ENCODE measurements at places on chromosomes 1 and 21.
A peak's percentile ranks its signal among the peaks of the same experiment; 100 is the strongest.

- no peak overlapping the region for H3K27ac ChIP-seq
- no peak for DNase-seq
- no peak overlapping the region for H3K4me3 ChIP-seq
- peaks cover 6% of the 10 kb centered on the region for H3K4me1 ChIP-seq
These were observed 449.0 kb upstream of the RGS18 start for GRCh38 chr1:191709215-191709614.

GRCh38 chr1:183281553-183282091 lies 95.6 kb downstream of the LAMC2 start:
- no peak overlapping the region for H3K27ac ChIP-seq
- H3K4me1 ChIP-seq = peaks cover 23% of the 10 kb centered on the region
- H3K36me3 ChIP-seq = no peaks in the 10 kb centered on the region
- peak; percentile 98 for DNase-seq

- H3K27me3 ChIP-seq = no peaks in the 10 kb centered on the region
- DNase-seq = no peak
- H3K27ac ChIP-seq = no peak overlapping the region
- H3K4me1 ChIP-seq = no peaks in the 10 kb centered on the region
- no peak overlapping the region for H3K4me3 ChIP-seq
- H3K36me3 ChIP-seq = no peaks in the 10 kb centered on the region
These were observed 8.8 kb downstream of the ASAP3 start for GRCh38 chr1:23475134-23475628.

- peak; percentile 64 for DNase-seq
- no peak overlapping the region for H3K4me3 ChIP-seq
- H3K27ac ChIP-seq = no peak overlapping the region
- H3K4me1 ChIP-seq = no peaks in the 10 kb centered on the region
- no peaks in the 10 kb centered on the region for H3K27me3 ChIP-seq
- no peaks in the 10 kb centered on the region for H3K36me3 ChIP-seq
These were observed 114.2 kb downstream of the SIK1 start for GRCh38 chr21:43312751-43313169.

GRCh38 chr1:61162520-61163258 lies 80.3 kb downstream of the NFIA start:
- H3K27ac ChIP-seq = no peak overlapping the region
- no peak overlapping the region for H3K4me3 ChIP-seq
- peaks cover 7% of the 10 kb centered on the region for H3K4me1 ChIP-seq
- no peaks in the 10 kb centered on the region for H3K36me3 ChIP-seq
- peaks cover 29% of the 10 kb centered on the region for H3K27me3 ChIP-seq

- H3K36me3 ChIP-seq = peaks cover 89% of the 10 kb centered on the region
- DNase-seq = peak; percentile 81
- H3K27ac ChIP-seq = no peak overlapping the region
- H3K4me1 ChIP-seq = no peaks in the 10 kb centered on the region
These were observed 8.0 kb downstream of the ELOA start for GRCh38 chr1:23751050-23751814.

DNA sequence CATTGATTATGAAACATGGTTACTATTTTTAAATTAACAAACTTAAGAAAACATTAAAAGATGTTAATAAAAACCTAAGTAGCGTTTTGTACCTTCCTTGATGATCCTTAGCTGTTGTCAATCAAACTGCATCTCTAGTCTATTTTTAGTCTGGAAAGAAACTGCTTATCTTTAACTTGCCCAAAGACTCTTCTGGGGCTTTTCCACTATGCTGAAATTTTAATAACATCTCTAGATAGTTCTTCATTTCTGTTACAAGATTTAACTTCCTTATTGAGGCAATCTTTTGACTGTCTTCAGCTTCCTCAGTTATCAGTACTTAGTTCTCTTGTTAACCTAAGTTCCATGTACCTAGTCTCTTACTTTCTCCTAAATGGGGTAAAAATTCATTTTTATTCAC lies 135.9 kb upstream of the HMCN1 start:
- no peak for DNase-seq
- no peaks in the 10 kb centered on the region for H3K27me3 ChIP-seq
- H3K4me1 ChIP-seq = no peaks in the 10 kb centered on the region
- no peak overlapping the region for H3K4me3 ChIP-seq
- no peaks in the 10 kb centered on the region for H3K36me3 ChIP-seq

- H3K36me3 ChIP-seq = no peaks in the 10 kb centered on the region
- H3K27me3 ChIP-seq = no peaks in the 10 kb centered on the region
- no peak overlapping the region for H3K27ac ChIP-seq
- no peak for DNase-seq
- no peak overlapping the region for H3K4me3 ChIP-seq
These were observed 73.7 kb downstream of the LRRC8D start for GRCh38 chr1:89894210-89895201.

DNA sequence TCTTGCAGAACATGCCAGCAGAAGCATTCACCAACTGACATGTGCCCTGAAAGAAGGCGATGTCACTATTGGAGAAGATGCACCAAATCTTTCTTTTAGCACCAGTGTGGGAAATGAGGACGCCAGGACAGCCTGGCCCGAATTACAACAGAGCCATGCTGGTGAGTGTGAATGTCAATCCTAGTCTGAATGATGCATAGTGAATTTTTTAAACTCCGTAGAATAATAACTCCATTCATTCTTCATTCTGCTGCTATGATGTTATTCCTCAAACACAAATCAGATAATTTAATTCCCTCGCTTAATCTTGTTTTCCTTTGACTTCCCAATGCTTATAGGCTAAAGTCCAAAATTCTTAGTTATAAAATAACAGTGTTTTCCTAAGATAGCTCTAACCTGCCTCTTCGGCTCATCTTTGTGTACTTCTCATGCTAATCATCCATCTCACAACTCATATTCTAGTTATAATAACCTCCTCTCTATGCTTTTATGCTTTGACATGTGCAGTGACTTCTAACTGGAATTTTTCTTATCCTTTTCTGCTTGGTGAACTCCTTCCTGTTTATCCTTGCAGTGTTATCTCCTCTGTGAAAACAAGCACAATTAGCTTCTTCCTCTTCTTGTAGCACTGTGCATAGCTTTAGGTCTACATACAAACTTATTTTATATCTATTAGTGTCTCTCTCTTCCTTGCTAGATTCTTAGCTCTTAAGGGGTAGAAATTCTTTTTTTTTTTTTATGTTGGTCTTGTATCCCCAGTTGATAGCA lies 14.4 kb downstream of the SDCCAG8 start:
- peaks cover 6% of the 10 kb centered on the region for H3K4me1 ChIP-seq
- no peaks in the 10 kb centered on the region for H3K27me3 ChIP-seq
- DNase-seq = no peak
- no peak overlapping the region for H3K4me3 ChIP-seq

- H3K27ac ChIP-seq = no peak overlapping the region
- no peak for DNase-seq
- peak overlapping the region; percentile 23 for H3K4me3 ChIP-seq
- peaks cover 3% of the 10 kb centered on the region for H3K4me1 ChIP-seq
- H3K27me3 ChIP-seq = no peaks in the 10 kb centered on the region
These were observed 169.1 kb downstream of the DYRK1A start for GRCh38 chr21:37535672-37536071.

DNA sequence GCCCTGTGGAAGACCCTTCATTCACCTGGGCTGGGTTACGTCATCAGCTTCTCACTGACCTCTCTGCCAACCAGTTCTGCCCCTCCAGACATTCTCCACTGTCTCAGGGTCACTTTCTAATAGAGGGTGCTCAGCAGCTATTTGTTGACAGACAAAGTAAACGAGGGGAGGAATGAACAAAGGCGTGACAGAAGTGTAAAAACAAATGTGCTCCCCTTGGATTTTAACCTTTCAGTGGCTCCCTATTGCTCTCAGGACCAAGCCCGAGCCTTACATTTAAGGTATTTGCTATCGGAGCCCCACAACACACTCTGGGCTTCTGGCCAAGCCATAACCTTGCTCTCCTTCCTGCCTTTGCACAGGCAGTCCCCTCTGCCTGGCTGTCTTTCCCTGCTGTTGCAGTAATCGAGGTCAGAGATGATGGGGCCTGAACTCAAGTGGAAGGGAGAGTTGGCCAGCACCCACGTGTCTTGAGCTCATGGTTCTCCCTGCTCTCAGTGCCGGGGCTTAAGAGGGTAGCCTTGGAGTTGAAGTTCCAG lies 9.3 kb upstream of the MARCKSL1 start:
- H3K4me3 ChIP-seq = no peak overlapping the region
- no peak overlapping the region for H3K27ac ChIP-seq
- no peaks in the 10 kb centered on the region for H3K27me3 ChIP-seq
- no peak for DNase-seq
- H3K36me3 ChIP-seq = no peaks in the 10 kb centered on the region

DNA sequence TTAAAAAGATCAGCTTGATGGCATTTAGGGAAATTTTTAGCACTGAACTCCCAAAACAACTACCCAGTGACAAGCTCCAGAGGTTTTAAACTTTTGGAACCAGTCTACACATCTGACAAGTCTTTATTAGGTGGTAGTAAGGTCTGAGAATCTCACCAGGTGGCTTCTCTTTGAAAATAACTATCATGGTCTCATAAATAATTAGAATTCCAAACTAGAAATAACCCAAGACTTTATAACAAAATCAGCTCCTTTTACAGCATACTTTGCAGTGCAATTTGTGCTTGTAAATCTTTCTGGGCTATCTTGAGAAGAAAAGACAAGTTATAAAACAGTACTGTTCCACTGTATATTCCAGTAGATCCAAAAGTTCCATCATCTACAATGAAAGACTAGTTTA lies 108.7 kb downstream of the LTN1 start:
- H3K4me3 ChIP-seq = peak overlapping the region; percentile 90
- H3K27me3 ChIP-seq = no peaks in the 10 kb centered on the region
- no peak for DNase-seq

GRCh38 chr1:111873460-111874030 lies 115.9 kb downstream of the KCND3 start:
- no peak for DNase-seq
- H3K4me3 ChIP-seq = no peak overlapping the region
- H3K36me3 ChIP-seq = no peaks in the 10 kb centered on the region
- H3K27me3 ChIP-seq = peaks cover 73% of the 10 kb centered on the region

Data from endodermal cell (in vitro differentiated cells).